Sigmoid colon (tissue), 7 donors: ENCODE measurements at places on chromosomes 11 and 22. TPM values are rescaled to one million over a fixed set of nuclear protein-coding genes. Genes with fewer than 3 reads are reported as not detected.
A peak's percentile ranks its signal among the peaks of the same experiment; 100 is the strongest.

GRCh38 chr11:66366844-66367477, 4.6 kb downstream of the SLC29A2 start:
- no peak for DNase-seq

Gene OR51A2
- polyA plus RNA-seq = not detected

- no peak for DNase-seq
These were observed 8.5 kb downstream of the RAB3IL1 start for GRCh38 chr11:61908730-61909316.

DNA sequence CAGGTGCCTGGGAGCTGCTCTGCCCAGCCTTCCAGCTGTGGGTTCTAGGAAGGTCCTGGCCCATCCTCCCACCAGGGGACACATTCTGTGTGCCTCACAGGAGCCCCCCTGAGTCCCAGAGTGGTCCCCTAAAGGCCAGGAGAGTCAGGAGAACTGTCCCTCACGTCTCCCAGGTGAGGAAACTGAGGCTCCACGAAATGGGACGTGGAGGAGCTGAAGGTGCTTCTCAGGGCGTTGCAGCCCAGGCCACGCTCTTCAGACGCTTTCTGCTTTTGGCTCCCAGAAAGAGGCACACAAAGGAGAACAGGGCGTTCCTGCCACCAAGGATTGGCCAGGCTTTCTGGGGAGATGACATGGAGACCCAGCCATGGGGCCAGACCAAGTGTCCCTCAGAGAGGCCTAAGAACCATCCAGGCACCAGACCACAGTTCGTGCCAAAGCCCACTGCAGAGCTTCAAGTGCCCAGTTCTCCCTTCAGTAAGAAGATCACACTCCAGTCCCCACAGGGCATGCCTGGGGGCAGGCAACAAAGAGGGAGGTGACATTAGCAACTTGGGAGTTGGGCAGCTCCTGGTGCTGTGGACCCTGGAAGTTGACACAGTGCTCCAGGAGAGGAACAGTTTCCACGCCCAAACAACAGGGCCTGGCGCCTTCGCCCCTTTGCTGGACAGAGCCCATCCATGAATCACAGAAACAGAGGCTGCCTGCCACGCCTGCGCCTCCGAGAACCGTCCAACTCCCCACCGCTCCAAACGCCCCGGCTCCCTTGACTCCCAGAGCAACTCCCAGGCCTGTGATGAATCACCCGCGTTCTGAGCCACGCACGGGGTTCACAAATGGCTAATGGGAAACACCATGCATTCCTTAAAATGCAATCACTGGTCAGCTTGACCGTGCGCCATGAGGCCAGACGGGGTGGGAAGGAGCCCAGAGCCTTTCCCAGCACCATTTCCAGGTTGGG, 589.2 kb downstream of the BRD1 start:
- DNase-seq = no peak

DNA sequence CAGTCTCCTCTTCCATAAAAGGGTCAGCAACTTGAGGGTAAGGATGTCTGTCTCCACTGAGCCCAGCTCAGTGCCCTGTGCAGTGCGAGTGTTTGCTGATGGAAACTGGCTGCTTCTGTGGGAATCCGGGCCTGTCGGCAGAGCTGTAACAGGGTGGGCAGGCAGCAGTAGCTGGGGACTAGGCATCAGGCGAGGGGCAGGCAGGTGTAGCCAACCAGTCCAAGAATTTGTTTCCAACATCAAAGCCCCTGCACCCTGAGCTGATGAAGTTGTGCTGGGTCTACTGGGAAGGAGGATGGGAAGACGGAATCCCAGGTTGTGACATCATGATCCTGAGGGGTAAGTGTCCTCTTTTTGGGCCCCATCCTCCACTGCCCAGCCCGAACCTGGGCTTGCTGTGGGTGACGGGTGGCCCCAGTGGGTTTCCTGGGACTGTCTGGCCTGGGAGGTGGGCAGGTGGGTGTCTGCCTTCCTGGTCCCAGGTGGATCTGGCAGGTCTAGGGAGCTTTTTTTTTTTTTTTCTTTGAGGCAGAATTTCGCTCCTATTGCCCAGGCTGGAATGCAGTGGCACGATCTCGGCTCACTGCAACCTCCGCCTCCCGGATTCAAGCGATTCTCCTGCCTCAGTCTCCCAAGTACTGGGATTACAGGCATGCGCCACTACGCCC, 11.0 kb downstream of the SLC29A2 start:
- peak; percentile 37 for DNase-seq

DNA sequence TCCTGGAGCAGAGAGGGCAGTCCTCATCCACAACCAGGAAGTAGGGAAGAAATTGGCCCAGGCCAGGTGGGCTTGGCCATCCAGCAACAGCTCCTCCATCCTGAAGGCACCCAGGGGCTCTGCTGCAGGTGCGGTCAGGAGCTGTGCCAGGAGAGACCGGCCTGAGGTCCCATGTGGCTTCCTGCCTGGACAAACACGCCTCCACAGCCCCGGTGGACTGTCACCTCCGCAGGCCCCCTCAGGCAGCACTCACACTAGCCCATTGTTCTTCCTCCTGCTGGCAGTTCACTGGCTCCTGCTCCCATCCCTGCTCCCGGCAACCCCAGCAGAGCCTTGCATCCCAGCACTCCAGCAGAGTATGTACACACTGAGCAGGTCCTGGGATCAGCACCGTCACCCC, 16.0 kb upstream of the POU2AF1 start:
- no peak for DNase-seq

Gene ANO9
- polyA plus RNA-seq = 4.2 TPM

GRCh38 chr22:28833276-28833923, 33.0 kb upstream of the XBP1 start:
- no peak for DNase-seq

Gene TREH
- 0.46 TPM for polyA plus RNA-seq

Gene RIBC2
- polyA plus RNA-seq = not detected
